ENCODE measurements at places on chromosomes 12 and 14.
A peak's percentile ranks its signal among the peaks of the same experiment; 100 is the strongest.

DNA sequence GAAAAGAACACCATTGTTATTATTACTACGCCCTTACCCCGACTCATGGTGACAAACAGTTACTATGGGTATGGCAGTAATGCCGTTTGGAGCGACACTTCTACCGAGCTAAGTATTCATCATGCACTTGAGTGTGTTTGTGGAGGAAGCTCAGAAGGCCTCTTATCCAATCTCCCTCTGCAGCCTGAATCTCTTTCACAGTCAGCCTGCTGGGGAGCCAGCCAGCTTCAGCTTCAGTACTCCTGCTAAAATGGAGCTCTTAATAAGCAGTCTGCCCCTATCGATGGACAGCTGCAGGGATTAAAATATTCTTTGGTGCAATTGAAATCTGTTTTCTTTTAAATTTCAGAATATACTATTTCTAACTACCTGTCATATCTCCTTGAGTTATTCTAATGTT is 24.7 kb upstream of the ATP5MC2 start:
- peaks cover 20% of the 10 kb centered on the region for H3K4me1 ChIP-seq
- no peak overlapping the region for H3K4me3 ChIP-seq
- DNase-seq, result no peak
- H3K36me3 ChIP-seq, result no peaks in the 10 kb centered on the region

DNA sequence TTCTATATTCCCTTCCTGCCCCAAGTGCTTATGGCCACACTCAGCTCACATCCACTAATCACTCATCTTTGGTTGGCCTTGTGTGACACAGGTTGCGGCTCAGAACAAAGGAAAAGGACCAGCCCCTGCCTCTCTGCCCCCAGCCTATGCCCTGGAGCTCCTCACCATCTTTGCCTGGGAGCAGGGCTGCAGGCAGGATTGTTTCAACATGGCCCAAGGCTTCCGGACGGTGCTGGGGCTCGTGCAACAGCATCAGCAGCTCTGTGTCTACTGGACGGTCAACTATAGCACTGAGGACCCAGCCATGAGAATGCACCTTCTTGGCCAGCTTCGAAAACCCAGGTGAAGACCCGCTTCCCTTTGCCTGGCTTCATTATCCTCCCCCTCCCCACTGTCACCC is 15.8 kb upstream of the OAS2 start:
- DNase-seq, result no peak
- no peaks in the 10 kb centered on the region for H3K36me3 ChIP-seq
- no peaks in the 10 kb centered on the region for H3K4me1 ChIP-seq
- no peak overlapping the region for H3K27ac ChIP-seq

DNA sequence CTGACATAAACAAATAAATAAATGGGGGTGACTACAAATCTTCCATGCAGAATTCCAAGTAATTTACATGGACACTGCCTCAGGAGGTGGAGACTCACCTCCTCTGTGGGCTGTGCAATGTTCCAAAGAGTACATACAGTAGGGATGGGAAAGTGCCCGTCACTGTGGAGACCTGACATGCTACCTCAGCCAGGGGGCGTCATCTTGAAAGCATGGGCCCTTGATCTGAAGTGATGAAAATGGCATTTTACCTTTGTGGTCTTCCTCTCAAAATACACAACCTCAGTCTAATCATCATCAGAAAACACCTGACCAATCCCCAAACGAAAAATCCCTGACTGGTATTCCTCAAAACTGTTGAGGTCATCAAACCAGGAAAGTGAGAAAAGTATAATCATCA is 48.4 kb downstream of the ANAPC7 start:
- no peak for DNase-seq
- H3K36me3 ChIP-seq, result no peaks in the 10 kb centered on the region
- H3K27me3 ChIP-seq, result no peaks in the 10 kb centered on the region

DNA sequence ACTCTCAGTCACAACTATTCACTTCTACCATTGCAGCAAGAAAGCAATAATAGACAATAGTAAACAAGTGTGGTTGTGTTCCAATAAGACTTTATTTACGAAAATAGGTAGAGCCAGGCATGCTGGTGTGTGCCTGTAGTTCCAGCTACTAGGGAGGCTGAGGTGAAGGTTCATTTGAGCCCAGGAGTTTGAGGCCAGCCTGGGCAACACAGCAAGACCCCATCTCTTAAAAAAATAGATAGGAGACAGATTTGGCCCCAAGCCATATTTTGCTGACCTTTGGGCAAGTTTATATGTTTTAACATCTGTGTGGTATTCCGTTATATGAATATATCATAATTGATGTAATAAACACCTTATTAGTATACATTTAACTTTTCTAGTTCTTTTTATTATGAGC is 14.1 kb downstream of the ACAD10 start:
- H3K27ac ChIP-seq, result no peak overlapping the region
- H3K27me3 ChIP-seq, result no peaks in the 10 kb centered on the region
- H3K4me1 ChIP-seq, result no peaks in the 10 kb centered on the region

DNA sequence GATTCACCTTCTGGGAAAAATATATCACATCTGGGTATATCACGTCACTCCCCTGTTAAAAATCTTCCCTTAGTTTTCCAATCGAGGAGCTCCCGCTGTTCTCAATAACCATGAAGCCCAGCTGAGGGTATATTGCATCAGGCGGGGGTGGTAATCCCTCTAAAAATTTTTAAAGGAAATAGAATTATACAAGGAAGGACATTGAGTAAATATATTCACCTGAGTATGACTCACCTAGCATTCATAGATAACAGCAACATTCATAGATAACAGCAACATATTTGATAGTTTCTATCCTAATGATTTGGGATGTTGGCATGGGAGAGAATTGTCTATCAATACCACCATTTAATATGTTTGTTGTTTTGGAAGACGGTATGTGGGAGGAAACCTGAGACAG is 473.6 kb downstream of the RMST start:
- no peak overlapping the region for H3K27ac ChIP-seq
- H3K4me1 ChIP-seq, result no peaks in the 10 kb centered on the region
- no peaks in the 10 kb centered on the region for H3K36me3 ChIP-seq
- no peak for DNase-seq
- H3K4me3 ChIP-seq, result no peak overlapping the region

GRCh38 chr14:99036611-99037293 is 235.2 kb downstream of the BCL11B start:
- no peaks in the 10 kb centered on the region for H3K27me3 ChIP-seq
- no peak for DNase-seq
- peak overlapping the region; percentile 79 for H3K27ac ChIP-seq
- peak overlapping the region; percentile 21 for H3K4me3 ChIP-seq
- no peaks in the 10 kb centered on the region for H3K36me3 ChIP-seq

DNA sequence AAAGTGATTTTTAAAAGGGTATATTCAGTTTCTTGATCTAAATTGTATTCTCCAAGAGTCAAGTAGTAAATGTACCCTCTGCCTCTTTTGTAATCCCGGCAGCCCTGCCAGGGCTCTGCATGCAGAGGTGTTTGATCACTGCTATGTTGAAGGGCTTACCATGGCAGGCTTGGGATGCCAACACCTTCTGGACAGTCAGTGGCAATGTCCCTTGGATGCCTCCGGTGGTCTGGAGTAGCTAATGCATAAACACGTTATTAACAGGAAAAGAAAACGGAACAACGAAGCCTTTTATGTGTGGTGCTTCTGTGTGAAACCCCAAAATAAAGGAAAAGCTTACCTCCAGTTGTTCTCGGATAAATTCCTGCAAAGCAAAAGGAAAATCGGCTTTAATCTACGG is 19.9 kb downstream of the EIF2B2 start:
- H3K36me3 ChIP-seq, result peaks cover 33% of the 10 kb centered on the region
- no peak overlapping the region for H3K4me3 ChIP-seq
- H3K27ac ChIP-seq, result no peak overlapping the region
- no peaks in the 10 kb centered on the region for H3K4me1 ChIP-seq

GRCh38 chr12:24244801-24245200 is 295.3 kb upstream of the SOX5 start:
- no peak for DNase-seq
- H3K36me3 ChIP-seq, result no peaks in the 10 kb centered on the region
- no peak overlapping the region for H3K27ac ChIP-seq
- no peaks in the 10 kb centered on the region for H3K27me3 ChIP-seq
- no peaks in the 10 kb centered on the region for H3K4me1 ChIP-seq

GRCh38 chr12:122517877-122518276 is 8.9 kb downstream of the RSRC2 start:
- no peaks in the 10 kb centered on the region for H3K27me3 ChIP-seq
- no peak overlapping the region for H3K4me3 ChIP-seq
- H3K4me1 ChIP-seq, result peaks cover 11% of the 10 kb centered on the region
- no peak overlapping the region for H3K27ac ChIP-seq
- H3K36me3 ChIP-seq, result peaks cover 13% of the 10 kb centered on the region
- no peak for DNase-seq

DNA sequence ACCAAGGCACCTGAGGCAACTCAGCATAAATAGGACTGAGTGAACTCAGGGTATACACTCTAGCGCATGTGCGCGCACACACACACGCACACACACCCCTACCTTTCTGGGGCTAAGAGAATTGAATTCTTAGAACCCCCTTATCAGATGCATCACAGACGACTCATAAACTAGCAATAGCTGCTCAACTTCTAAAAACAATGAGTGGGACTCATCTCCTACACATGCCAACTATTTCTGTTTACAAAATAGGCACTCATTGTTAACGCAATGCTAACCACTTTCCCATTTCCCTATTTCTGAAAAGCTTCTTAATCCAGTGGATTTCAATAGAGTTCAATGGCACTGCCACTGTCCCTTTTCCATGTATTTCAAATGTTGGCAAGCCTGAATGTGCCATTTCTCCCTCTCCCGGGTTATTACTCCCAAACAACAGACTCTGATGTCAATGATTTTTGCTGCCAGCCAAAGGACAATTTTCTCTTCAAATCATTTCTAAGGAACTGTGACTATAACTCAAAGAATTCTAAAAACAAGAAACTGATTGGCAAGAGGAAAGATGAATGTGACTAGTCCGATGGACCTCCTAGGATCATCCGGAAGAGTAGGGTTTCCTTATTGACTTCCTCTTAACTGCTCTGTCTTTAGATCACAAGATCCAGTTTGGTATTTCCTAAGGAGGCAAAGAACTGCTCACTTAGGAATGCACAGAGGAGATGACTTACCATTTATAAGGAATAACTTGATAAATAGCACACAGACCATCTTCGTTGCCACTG is 48.8 kb downstream of the SLC38A1 start:
- no peaks in the 10 kb centered on the region for H3K36me3 ChIP-seq
- no peaks in the 10 kb centered on the region for H3K27me3 ChIP-seq
- no peak overlapping the region for H3K27ac ChIP-seq

DNA sequence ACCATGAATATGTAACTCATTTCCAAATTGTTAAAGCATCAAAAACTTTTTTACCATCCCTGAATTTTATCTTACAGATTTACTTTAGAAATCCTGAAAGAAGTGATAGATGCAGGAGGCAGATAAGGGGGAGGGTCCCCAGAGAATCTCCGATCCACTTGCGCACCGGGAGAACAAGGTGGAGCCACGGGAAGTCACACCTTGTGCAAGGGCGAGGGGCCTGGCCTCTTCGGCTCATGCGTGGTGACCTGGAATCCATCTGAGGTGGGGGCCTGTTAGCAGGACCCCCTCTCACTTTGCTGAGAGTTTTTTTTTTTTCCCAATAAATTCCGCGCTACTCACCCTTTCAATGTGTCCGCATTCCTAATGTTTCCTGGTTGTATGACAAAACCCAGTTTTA is 80.2 kb upstream of the CDKN3 start:
- H3K36me3 ChIP-seq, result no peaks in the 10 kb centered on the region
- H3K27ac ChIP-seq, result no peak overlapping the region
- no peak for DNase-seq
- H3K4me1 ChIP-seq, result no peaks in the 10 kb centered on the region

DNA sequence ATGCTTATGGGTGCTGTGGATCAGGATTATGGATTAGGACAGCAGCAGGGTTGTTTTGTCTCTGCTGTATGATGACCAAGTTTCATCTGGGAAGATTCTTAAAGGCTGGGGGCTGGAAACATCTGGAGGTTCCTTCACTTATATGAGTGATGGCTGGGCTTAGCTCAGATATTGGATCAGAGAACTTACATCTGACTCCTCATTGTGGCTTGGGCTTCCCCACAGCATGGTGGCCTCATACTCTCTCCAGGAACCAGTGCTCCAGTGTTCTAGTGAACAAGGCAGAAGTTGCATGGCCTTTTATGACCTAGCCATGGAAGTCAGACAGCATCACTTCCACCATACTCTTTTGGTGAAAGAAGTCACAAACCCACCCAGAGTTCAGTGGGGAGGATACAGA is 336.1 kb upstream of the TBX3 start:
- H3K4me3 ChIP-seq, result no peak overlapping the region
- H3K4me1 ChIP-seq, result peaks cover 11% of the 10 kb centered on the region
- no peaks in the 10 kb centered on the region for H3K36me3 ChIP-seq
- no peak for DNase-seq

DNA sequence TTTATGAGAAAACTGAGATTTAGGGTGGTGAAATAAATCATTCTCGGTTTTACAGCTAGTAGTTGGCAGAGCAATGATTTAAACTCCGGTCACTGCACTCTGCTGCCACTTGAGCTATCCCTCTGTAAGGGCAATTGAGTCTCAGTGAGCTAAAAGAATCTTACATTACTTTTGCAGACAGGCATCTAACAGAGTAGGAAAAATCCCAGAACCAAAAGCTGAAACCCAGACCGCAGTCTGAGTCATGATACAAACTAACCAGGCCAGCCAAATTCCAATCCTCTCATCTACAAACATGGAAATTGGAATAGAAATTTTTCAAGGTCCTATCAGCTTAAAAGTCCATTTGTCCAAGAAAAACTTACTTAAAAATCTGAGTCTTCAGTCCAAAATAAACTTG is 73.7 kb downstream of the ANKS1B start:
- H3K4me3 ChIP-seq, result peak overlapping the region; percentile 4
- no peaks in the 10 kb centered on the region for H3K4me1 ChIP-seq
- no peak for DNase-seq
- no peaks in the 10 kb centered on the region for H3K36me3 ChIP-seq

GRCh38 chr12:73210548-73211204 is 938.5 kb downstream of the TRHDE start:
- H3K27me3 ChIP-seq, result no peaks in the 10 kb centered on the region
- H3K4me1 ChIP-seq, result no peaks in the 10 kb centered on the region
- no peaks in the 10 kb centered on the region for H3K36me3 ChIP-seq
- H3K4me3 ChIP-seq, result no peak overlapping the region

GRCh38 chr12:108641446-108642268 is 8.0 kb upstream of the SELPLG start:
- DNase-seq, result no peak
- H3K27me3 ChIP-seq, result no peaks in the 10 kb centered on the region
- no peaks in the 10 kb centered on the region for H3K36me3 ChIP-seq
- no peak overlapping the region for H3K4me3 ChIP-seq
- peaks cover 24% of the 10 kb centered on the region for H3K4me1 ChIP-seq

GRCh38 chr12:64678248-64678647 is 68.0 kb downstream of the RASSF3 start:
- no peaks in the 10 kb centered on the region for H3K36me3 ChIP-seq
- peaks cover 80% of the 10 kb centered on the region for H3K4me1 ChIP-seq
- no peaks in the 10 kb centered on the region for H3K27me3 ChIP-seq
- DNase-seq, result no peak

- no peaks in the 10 kb centered on the region for H3K4me1 ChIP-seq
- H3K4me3 ChIP-seq, result no peak overlapping the region
- no peak overlapping the region for H3K27ac ChIP-seq
- no peaks in the 10 kb centered on the region for H3K36me3 ChIP-seq
These were observed 19.3 kb upstream of the ETV6 start for GRCh38 chr12:11630046-11630706.

All from vagina (tissue), 2 donors.